Retina (tissue), 1 donor: ENCODE measurements at places on chromosomes 7 and 10.

- DNase-seq = peak; percentile 80
Measured at GRCh38 chr10:113273181-113274163, 279.4 kb upstream of the HABP2 start.

DNA sequence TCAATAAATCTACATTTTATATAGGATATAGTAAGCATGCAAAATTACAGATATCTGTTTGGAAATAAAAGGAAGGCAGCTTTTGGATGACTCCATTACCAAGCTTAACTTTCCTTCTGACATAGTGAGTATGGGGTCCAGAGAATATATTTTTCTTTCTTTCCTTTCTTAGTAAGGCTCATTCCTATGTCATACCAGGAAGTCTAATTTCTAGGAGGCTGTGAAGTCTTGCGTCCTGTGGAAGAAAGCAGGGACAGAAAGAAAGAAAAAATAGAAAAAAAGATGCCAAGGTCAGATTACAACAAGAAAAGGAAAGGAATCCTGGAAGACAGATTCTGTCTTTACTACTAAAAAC lies 36.3 kb downstream of the AKR1C8 start:
- DNase-seq = no peak

- no peak for DNase-seq
Measured at GRCh38 chr7:51274955-51275354, 41.7 kb downstream of the COBL start.

DNA sequence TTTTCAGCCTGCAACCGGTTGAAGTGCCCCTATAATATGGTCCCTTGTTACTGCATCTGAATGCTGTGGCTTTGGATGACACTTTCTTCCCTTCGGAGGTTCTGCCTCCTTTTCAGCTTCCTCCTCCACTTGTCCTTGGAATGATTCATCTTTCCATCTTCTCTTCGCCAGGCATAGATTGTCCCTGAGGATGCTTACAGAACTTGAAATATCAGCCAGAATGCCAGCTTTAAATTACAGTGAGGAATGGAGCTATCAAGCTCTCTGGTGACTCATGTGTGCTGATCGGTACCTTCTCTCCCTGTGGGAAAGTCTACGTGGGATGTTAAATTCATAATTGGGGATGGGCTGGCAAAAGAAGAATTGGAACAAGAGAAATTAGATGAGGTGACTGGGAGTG lies 45.9 kb upstream of the PDK4 start:
- no peak for DNase-seq

DNA sequence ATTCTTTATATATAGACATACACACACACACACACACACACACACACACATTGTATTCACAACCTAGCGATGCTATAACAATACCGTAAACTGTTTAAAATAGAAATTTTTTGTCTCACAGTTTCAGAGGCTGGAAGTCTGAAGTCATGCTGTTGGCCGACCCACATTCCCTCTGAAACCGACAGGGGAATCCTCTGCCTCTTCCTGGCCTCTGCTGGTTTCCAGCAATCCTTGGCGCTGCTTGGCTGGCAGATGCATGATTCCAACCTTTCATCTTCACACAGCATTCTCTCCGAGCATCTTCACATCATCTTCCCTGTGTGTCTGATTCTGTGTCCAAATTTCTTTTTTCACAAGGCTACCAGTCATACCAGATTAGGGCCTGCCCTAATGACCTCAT lies 94.8 kb downstream of the CCDC71L start:
- DNase-seq = no peak

- no peak for DNase-seq
Measured at GRCh38 chr10:78319841-78320240, 286.2 kb downstream of the RPS24 start.

GRCh38 chr7:65924193-65924592 lies 51.3 kb downstream of the VKORC1L1 start:
- DNase-seq = no peak

- DNase-seq = no peak
Measured at GRCh38 chr7:158943234-158943633, 86.9 kb downstream of the DYNC2I1 start.

DNA sequence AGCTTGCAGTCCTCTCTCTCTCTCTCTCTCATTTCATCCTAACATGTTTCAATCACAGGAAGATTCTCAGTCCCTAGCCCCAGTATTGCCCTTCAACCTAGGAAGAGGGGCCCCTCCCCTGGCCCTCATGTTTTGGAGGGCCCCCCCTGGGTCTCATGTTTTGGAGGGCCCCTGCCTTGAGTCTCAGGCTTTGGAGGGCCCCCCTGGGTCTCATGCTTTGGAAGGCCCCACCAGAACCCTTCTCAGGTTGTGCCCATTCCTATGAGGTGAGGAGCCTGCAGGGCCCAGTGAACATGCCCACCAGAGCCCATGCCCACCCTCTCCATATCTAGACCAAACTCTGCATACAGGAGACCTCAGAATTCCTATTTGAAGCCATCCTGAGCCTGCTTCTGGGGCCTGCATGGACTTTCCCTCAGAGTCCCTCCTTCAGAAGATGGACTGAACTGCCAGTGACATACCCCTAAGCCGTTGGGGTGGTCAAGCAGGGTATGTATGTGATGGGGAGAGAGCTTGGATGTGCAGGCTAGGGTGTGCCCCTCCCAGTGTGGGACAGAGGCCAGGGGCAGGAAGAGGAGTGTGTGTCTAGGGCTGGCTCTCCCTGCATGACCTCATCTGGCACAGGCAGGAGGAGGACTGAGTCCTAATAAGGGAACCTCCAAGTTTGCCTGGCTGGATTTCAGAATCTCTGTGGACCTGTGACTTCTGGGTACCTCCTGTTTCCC lies 8.1 kb upstream of the VDAC2 start:
- DNase-seq = no peak

GRCh38 chr10:101536800-101537199 lies 51.3 kb downstream of the POLL start:
- no peak for DNase-seq

GRCh38 chr7:41965951-41966505 lies 263.1 kb upstream of the INHBA start:
- DNase-seq = no peak

- DNase-seq = peak; percentile 82
Measured at GRCh38 chr7:32427769-32428291, 62.4 kb downstream of the LSM5 start.

GRCh38 chr10:24503461-24504320 lies 220.0 kb downstream of the ARHGAP21 start:
- DNase-seq = peak; percentile 62

DNA sequence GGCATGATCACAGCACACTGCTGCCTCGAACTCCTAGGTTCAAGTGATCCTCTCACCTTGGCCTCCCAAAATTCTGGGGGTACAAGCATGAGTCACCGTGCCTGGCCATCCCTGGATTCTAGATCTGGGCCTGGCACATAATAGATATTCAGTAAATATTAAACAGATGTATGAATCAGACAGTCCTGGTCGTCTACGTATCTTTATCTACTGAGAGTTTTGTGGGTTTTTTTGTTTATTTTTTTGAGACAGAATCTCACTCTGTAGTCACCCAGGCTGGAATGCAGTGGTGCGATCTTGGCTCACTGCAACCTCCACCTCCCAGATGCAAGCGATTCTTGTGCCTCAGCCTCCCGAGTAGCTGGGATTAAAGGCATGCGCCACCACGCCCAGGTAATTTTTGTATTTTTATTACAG lies 24.3 kb upstream of the ITGB1 start:
- DNase-seq = no peak

- no peak for DNase-seq
Measured at GRCh38 chr7:141695803-141696289, 6.1 kb downstream of the DENND11 start.

GRCh38 chr7:92840316-92840715 lies 3.9 kb upstream of the CDK6 start:
- DNase-seq = no peak

GRCh38 chr7:20647908-20648776 lies 32.7 kb downstream of the ABCB5 start:
- no peak for DNase-seq

DNA sequence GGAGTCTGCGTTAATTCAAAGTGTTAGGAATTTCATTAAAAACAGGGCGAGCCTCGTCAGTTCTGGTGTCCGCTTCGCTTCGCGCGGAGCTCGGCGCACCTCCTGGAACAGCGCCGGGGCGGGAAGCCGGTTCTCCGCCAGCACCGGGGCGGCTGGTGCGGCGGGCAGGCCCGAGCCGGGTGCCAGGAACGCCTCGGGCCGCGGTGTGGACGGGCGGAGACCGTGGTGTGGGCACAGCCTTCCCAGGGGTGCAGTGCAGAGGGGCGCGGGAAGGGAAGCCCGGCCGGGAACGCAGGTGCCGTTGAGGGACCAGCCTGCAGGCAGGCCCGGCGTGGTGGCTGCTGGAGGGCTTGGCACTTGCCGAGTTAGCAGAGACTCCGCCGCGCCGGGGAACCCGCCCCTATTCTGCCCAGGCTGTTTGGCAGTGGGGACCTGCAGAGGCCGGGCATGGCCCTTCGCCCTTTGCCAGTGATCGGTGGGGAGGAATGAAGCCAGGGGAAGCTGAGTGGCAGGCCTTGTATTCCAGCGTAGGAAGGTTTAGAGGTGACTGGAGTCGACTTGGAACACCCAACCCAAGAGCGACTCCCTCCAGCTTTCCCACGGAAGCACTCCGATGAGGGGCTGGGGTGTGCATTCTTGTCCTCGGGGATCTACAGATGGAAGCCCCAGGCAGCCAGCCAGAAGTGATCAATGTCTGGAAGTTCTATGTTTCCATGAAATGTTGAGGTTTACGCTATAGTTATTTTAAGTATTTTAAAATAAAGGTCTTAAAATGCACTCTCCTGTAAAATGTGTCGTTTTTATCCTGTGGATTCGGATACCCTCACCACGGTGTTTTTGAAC lies 945 bp upstream of the RHEB start:
- DNase-seq = no peak

DNA sequence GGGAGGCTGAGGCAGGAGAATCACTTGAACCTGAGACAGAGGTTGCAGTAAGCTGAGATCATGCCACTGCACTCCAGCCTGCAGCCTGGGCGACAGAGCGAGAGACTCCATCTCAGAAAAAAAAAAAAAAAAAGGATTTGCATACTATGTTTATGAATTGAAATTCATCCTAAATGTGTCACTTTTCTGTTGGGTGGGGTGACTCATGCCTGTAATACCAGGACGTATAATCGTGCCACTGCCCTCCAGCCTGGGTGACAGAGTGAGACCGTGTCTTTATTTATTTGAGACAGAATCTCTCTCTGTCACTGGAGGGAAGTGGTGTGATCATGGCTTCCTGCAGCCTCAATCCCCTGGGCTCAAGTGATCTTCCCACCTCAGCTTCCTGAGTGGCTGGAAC lies 5.8 kb downstream of the ZNF212 start:
- no peak for DNase-seq

- DNase-seq = peak; percentile 91
Measured at GRCh38 chr7:8442814-8443304, 9.4 kb downstream of the NXPH1 start.

DNA sequence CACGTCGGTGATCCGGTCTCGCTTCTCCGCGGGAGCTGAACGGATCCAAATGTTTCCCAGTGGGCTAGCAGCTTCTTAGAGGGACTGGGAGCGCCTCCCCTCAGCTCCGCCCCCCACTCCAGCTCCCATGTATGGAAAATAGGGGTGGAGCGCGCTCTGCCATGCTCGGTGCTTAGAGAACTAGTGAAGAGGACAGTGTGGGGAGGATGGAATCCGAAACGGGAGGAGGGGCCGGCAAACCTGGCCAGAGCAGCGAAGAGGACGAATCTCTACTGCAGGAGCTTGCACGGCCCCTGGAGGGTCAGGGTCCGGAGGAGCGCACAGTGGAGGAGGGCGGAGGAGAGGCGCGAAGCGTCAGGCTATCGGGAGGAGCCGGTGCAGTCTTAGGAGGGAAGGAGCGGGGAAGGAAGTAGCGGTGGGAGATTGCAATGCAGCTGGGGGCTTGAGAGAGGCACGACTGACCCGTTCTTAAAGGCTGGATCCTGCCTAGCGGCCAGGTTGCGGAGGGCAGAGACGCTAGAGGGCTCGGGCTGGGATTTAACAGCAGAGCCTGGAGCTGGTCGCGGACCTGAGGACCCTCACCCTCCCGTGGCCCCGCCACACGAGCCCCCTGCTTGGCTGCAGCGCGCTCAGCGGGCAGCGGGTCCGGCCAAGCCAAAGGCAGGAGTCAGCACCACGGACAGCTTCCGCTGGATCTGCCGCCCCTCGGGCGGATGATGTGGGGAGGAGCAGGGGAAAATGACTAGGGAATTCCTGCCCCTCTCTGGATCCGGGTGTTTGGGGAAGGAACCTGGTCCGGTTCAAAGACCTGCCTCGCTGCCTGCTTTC lies at the start of gene PRLHR:
Gene PRLHR (minus strand): TSS at position 51 of the 828 bp plus-strand sequence. CDS start 404 bp downstream, outside the sequence.
- peak; percentile 81 for DNase-seq

DNA sequence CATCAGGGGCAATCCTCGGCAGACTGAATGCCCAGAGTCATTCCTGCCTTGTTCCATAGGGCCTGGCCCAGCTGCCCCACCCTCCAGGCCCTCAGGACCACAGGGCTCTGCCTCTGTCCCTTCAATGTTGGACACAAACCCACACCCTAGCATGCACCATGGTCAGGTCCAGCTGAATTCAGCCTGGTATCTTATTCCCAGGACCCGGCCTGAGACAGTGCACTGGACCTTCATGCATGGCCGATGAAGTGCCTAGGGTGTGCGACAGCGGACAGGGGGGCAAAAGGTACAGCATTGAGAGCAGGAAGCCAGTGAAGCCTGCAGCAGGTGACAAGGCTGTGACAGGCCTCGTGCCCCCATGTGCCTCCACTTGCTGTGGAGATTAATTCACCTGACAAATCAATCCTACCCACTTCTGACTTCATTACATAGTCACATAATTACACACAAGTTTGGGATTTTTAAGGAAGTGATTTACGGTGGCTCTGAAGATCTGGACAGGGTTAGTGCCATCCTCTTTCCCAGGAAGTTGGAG lies 261.9 kb downstream of the GRID1 start:
- DNase-seq = no peak
